Right ventricle myocardium superior (tissue), 1 donor: ENCODE measurements at places on chromosomes 4 and X.

- no peak for DNase-seq
Measured at GRCh38 chrX:33188286-33188685, 23.1 kb downstream of the DMD start.

DNA sequence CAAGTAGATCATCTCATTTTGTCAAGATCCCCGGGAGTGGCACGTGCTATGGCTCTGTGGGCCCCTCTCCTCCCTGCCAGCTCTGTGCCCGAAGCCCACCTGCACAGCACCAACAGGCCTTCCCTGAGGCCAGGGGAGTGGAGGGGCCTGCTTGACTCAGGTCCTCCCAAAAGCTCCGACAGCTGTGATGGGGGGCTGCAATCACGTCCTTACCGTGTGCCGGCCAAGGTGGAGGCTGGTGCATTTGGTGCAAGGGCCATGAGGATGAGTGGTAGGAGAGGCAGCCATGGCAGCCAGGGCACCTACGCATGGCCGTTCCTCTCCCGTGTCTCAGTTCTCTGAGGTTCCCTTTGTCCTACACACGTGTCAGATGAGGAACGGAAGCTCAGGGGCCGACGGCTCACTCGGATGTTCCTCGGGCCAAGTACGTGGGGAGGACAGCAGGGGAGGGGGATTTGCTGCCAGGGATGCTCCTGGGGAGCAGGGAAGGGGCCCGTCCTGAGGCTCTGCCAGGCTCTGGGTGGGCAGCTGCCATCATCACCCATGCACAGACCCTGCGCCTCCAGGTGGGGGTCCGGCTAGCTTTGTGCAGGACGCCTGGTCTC lies 95.8 kb downstream of the HMX1 start:
- peak; percentile 20 for DNase-seq

DNA sequence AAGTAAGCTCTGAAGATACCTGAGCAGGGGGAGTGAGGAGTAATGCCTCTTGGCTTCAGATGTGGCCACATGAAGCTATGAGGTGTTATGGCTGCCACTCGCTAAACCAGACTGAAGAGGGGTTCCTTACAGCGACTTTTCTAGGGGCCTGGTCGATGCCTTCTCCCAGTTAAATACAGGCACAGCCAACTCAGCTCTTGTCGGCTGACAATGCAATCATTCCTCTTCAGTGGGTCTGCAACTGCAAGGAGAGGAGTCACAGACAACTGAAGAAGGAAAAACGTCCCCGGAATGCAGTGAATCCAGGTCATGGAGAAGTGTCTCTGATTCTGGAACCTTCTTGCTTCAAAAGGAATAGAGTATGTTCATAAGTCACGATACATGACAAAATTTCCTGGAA lies 106.4 kb downstream of the RNF150 start:
- no peak for DNase-seq

- DNase-seq, result no peak
Measured at GRCh38 chr4:66602622-66603021, 932.3 kb upstream of the EPHA5 start.

DNA sequence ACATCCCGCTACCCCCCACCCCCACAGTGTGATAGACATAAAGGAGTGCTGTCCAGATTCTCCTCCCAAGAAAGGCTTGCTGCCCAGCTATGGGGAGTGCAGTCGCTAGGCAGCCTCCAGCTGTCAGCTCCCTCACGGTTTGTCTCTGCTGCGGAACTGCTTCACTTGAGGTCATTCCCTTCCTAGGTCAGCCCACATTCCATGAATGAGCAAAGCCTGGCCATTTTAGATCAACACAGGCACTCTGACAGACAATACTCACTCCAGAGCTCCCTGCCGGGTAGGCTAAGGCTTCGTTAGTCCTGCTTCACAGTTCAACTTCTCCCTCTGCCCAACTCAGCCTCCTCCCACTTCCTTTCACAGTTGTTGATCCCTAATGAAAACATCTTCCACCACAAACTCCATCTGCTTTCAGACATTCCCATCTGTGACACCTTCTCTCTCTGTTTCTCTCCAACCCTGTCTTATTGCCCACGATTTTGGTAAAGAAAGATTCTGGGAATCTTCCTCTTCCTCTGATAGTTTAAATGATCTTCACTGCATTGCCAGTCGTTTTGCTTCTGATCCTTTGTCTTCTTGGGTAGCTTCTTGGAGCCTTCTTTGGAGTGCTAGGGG lies 318.9 kb upstream of the F9 start:
- DNase-seq, result no peak

DNA sequence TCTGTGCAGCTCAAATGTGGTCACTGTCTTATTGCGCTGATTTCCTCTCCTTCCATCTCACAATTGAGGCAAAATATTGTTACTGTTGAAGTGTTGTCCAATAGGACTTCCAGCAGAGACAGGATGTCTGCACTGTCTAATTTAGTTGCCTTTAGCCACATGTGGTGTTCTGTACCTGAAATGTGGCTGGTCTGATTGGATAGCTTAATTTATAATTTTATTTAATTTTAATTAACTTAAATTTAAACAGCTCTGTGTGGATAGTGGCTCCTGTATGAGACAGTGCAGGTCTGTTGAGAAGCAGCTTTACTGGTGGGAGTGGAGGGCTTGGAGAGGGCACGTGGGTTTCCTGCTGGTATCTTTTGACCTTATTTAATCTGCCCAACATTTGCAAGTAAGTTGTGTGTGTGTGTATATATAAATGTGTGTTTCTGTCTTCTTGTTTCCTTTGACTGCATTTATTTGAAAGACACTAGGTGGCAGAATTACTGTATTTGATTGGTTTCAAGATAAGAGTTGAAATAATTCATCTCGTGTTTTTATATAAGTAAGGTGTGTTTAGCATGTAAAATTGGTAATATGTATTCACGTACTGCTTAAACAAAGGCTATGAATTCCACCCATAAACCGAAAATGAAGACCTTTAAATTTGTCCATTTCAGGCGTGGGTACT lies 55.3 kb upstream of the MSANTD1 start:
- no peak for DNase-seq

GRCh38 chrX:97399400-97399799 lies 515.7 kb downstream of the RPA4 start:
- DNase-seq, result no peak
